ENCODE measurements at places on chromosomes 7 and 10.

GRCh38 chr7:148108381-148108780, 482.2 kb upstream of the C7orf33 start:
- no peak for DNase-seq

- DNase-seq: no peak
Observed at GRCh38 chr10:126580873-126581647, 89.4 kb downstream of the C10orf90 start.

DNA sequence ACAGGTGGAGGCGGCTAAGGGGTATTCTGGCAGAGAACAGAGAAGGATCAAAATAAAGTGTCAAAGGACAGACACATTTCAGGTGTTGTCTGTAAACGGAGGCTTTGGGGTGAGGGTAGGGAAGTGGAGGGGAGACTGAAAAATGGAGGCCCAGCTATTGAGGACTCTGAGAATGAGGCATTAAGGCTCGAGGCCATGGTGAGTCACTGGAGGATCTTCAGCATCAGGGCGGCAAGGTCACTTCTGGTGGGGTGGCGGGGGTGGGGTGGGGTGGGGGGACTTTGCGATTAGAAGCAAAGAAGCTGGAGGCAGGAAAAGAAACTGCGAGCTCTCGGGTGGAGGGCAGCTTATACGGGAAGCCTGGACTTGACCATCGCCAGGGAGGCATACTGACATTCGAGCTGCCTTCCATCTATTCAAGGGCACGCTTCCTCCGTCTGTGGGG, 58.4 kb upstream of the PCGF5 start:
- peak; percentile 22 for DNase-seq

DNA sequence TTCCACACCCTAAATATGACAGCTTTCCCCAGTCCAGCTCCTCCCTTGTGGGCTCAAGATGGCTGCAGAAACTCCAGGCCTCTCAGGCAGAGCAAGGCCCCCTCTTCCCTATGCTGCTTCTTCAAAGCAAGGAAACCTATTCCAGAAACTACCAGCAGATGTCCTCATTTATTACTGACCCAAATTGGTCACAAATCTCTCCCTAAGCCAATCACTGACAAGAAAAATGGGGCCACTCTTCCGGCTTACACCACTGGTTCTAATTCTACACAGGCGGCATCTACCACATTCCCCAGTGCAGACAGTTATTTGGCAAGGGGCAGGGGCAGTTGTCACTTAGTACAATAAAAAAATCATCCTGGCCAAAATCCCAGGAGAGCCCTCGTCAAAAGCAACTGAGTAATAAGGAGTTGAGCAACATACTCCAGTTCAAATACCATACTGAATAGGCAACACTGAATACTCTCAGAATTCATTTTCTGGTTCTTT, 150.4 kb downstream of the SFMBT2 start:
- DNase-seq: peak; percentile 12

DNA sequence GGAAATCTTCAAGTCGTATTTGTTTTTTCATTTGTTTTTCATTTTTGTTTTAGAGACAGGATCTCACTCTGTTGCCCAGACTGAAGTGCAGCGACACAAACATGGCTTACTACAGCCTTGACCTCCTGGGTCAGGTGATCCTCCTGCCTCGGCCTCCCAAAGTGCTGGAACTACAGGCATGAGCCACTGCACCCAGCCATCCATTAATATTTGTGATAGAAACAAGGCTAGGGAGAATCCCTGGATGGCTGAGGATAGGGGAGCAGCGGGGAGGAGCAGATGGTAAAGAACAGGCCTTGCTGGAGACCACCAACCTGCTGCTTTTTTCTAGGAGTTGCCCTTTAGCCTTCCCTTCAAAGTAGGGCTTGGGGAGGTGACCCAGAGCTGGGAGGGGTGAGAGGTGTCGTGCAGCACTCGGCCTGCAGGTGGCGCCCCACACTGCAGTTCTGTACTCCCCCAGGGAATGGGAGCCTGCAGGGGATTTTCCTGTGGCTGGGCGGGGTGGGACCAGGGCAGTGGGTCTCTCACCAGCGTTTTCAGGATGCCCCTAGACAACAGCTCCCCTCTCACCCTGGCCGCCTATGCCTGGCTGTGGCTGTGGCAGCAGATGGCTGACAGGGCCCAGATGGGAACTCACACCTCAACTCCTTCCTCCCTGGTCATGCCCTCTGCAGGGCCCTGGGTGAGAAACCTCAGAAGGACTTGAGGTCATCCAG, 12.6 kb upstream of the CDH23 start:
- DNase-seq: peak; percentile 80

DNA sequence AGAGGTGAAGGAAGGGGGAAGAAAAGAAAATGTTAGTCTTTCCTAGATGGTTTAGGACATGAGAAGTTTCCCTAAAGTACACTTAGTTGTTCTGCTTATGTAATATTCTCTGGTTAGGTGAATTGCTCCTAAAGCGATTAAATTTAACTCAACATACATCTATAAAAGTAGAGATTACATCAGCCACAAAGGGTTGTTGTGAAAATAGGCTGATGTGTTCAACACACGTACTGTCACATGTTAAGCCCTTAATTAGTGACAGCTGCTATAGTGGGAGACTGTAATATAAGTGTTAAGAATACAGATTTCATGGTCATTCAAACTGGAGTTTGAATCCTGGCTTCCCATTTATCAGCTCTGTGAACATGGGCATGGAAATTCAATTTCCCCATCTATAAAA, 12.8 kb downstream of the HECTD2 start:
- no peak for DNase-seq

GRCh38 chr10:79390551-79391229, 43.4 kb downstream of the PPIF start:
- DNase-seq: no peak

DNA sequence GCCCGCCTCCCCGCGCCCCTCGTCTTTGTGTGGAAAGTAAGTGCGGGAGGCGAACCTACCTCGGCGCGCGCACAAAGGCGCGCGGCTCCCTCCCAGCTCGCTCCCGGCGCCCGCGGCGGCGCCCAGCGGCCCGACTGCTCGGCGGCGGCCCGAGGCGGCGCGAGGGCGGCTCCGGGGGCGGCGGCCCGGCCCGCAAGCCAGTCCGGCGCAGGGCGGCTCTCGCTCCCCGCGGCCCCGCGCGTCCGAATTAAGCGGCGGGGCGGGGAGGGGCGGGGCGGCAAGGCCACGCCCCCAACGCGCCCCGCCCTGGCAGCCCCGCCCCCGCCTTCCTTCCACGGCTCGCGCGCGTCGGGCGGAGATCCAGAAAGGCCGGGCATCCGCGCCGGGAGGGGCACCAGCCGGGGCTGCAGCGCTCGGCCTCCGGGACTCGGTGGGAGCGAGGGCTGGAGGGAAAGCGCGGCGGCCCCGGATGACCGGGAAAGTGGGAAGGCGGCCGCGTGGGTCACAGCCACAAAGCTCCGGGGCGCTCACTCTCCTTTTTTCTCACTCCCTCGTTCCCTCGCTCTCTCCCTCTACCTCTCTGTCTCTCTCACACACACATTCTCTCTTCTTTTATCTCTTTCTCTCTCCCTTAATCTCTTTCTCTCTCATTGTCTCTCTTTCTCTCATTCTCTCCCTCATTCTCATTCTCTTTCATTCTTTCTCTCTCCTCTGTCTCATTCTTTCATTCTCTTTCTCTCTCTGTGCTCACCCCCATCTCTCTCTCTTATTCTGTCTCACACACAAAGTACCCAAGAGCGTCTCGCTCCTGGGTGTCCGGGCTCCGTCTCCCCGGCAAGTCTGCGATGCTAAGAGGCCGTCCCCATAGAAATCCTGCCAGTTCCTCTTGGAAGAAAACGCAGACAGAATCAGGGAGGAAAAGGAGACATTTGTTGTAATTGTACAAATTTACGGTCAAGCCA, 170.2 kb downstream of the FAM107B start:
- peak; percentile 73 for DNase-seq

DNA sequence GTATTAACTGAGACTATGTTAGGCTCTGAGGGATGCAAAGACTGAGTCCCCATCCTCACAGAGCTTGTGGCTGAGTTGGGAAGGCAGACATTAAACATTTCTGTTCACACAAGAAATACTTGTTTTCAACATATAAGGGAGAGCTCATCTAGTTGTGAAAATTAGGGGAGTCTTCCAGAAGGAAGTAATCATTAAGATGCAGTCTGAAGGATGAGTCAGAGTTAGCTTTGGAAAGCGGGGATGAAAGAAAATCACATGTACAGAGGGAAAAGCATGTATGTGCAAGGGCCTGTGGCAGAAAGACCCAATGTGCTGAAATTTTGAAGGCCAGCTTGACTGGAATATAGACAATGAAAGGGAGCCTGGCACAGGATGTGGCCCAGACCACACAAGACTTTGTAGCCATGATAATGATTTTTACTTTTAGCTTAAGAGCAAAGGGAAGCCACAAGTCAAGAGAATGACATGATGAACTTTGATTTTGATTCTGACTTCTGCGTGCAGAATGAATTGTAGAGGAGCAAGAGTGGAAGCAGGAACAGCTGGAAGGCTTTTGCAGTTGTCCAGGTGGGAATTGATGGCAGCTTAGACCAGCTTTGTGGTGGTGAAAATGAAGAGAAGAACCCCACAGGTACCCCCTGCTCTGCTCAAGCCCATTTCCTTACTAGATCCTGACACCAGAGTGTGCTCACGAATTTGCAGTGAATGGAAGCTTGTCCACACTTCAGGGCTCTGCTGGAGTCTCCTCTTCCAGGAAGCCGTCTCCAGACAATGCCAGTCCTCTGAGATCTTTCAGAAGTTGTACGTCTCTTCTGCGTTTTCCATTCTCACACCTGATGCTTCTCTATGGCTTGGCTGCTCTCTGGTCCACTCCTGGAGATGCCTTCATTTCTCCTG, 115.6 kb downstream of the ATXN7L1 start:
- DNase-seq: no peak

GRCh38 chr10:89002226-89002978, 11.8 kb downstream of the FAS start:
- no peak for DNase-seq

DNA sequence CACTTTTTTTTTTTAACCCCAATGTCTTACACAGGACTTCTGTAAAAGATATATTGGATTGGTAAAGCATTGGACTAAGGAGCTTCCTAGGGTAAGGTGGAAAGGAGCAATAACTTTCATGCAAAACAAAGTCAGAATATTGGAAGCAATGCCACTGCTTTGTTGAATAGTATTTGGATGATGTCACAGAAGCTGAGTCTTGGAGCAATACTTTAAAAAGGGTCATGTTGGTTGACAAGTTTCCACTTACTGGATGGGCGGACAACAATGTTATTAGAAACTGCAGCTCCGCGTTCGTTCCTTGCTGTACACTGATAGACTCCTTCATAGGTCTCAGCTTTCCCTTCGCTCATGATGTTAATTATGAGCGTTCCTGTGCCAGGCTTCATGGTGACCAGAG, 101.9 kb upstream of the LAMB4 start:
- no peak for DNase-seq

- DNase-seq: no peak
Observed at GRCh38 chr7:76122516-76123239, 74.8 kb downstream of the MDH2 start.

GRCh38 chr10:52729271-52730104, 43.1 kb downstream of the MBL2 start:
- DNase-seq: no peak

DNA sequence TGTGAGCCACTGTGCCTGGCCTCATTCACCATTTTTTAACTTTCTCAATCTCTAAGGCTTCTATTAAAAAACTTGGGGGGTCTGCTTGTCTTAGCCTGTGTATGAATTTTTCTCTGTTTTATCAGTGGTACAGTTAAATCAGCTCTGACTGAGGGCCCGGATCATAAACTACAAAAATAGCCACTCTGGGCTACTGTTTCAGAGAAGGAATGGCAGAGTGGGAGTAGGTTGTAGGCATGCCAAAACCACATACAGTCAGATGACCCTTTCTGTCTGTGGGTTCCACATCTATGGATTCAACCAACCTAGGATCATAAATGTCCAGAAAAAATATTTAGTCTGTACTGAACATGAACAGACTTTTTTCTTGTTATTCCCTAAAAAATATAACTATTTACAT, 21.3 kb downstream of the TBC1D12 start:
- DNase-seq: no peak

DNA sequence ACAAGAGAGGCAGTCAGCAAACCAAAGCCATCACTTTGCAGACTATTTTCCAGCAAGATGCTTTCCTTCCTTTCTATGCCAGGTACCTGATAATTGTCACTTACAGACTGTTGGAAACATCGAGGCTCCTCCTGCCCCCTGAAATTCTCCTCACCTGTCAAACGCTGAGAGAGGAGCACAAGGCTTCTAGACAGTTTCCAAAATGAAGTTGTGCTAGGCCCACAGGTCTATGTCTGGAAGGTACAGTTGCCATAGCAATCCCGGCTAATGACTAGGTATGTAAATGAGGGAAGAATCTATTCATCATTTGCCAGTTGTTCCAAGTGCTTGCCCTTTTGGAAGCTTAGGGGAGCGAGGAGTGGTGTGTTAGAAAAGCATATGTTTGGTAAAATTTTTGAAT, 334.4 kb downstream of the CALN1 start:
- no peak for DNase-seq

DNA sequence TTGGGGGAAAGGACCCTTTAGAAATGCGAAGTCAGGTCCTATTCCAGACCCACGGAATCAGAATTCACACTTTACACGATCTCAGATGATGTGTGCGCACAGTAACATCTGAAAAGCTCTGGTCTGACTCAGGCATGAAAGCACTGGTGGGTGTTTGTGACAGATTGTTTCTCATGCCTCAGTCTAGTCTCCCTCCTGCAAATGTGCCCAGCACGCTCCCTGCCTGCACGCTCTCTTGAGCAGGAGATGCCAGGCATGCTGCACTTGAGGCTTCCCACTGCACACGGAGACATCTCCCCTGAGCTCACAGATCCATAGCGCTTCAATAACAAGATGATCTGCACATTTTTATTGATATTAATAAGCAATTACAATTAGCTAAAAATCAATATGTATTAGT, 23.6 kb upstream of the ZNF37A start:
- no peak for DNase-seq

DNA sequence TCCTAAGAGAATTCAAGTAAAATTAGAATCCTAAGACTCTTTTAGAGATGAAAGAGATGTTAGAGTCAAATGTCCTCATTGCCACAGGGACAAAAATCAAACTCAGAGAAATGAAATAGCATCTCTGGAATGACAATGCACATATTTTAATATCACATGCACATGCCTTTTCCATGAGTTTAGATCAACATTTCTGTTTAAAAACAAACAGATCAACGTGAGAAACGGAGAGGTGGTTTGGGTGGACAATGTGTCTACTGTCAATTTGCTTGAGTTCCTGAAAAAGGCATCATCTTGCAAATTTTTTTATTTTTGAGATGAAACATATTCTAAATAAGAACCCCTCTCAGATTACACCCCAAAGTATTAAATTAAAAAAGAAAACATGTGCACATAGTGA, 130.0 kb downstream of the CHRM2 start:
- no peak for DNase-seq
